ENCODE measurements at places on chromosomes 5 and 9. TPM values are rescaled to one million over a fixed set of nuclear protein-coding genes. Genes with fewer than 3 reads are reported as not detected.

GRCh38 chr5:126794157-126794828 is 17.4 kb downstream of the LMNB1 start:
- DNase-seq: no peak
- no peaks in the 10 kb centered on the region for H3K27me3 ChIP-seq

- H3K4me3 ChIP-seq: no peak overlapping the region
- no peaks in the 10 kb centered on the region for H3K27me3 ChIP-seq
- H3K27ac ChIP-seq: no peak overlapping the region
- H3K36me3 ChIP-seq: peaks cover 41% of the 10 kb centered on the region
- peaks cover 23% of the 10 kb centered on the region for H3K4me1 ChIP-seq
- DNase-seq: no peak
Observed at GRCh38 chr5:169795338-169795737, 158.3 kb downstream of the DOCK2 start.

GRCh38 chr5:155082401-155082800 is 68.8 kb downstream of the KIF4B start:
- no peak overlapping the region for H3K4me3 ChIP-seq
- H3K36me3 ChIP-seq: no peaks in the 10 kb centered on the region
- no peak for DNase-seq

DNA sequence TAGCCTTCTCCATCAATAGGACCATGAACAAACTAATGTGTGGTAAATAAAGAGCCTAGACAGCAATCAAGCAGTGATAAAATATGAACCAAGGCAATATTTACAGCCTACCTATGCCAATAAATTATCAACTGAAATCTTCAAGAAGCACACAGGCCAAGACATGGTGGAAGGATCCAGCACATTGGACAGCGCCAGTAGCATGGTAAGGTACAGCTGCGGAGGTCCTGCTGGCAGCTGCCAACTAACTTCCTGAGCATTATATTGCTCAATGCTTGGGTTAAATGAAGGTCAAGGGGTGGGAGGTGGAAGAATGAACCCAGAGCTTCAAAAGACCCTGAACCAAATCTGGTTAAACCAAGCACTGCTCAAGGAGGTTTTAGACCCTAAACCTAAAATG is 16.5 kb upstream of the SPDL1 start:
- peaks cover 22% of the 10 kb centered on the region for H3K27me3 ChIP-seq
- no peak overlapping the region for H3K27ac ChIP-seq
- DNase-seq: no peak
- no peaks in the 10 kb centered on the region for H3K4me1 ChIP-seq
- H3K36me3 ChIP-seq: no peaks in the 10 kb centered on the region

Gene SLC6A3
- total RNA-seq: not detected
